Activated effector memory CD4-positive, alpha-beta T cell treated with anti-CD3 and anti-CD28 coated beads, Interleukin-2, amount 50 U/mL, for 16 hours (primary cell): ENCODE measurements at places on chromosomes 7 and 10.

DNA sequence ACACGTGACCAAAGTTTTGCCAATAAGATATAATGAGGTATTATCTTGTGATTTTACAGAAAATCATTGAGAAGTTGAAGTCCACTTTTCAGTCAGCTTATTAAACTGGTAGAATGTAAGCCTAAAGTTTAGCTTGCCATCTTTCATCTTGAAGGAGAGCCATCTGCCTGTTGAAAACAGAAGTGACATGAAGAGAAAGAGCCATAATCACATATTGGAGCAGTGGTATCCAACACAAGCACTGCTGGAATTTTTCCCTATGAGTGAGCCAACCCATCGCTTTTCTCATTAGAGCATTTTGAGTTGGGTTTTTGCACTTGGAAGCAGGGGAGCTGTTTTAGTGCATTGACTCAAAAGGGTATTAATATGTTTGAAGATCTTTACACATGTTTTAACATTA is 117.6 kb upstream of the FERD3L start:
- no peak for DNase-seq

DNA sequence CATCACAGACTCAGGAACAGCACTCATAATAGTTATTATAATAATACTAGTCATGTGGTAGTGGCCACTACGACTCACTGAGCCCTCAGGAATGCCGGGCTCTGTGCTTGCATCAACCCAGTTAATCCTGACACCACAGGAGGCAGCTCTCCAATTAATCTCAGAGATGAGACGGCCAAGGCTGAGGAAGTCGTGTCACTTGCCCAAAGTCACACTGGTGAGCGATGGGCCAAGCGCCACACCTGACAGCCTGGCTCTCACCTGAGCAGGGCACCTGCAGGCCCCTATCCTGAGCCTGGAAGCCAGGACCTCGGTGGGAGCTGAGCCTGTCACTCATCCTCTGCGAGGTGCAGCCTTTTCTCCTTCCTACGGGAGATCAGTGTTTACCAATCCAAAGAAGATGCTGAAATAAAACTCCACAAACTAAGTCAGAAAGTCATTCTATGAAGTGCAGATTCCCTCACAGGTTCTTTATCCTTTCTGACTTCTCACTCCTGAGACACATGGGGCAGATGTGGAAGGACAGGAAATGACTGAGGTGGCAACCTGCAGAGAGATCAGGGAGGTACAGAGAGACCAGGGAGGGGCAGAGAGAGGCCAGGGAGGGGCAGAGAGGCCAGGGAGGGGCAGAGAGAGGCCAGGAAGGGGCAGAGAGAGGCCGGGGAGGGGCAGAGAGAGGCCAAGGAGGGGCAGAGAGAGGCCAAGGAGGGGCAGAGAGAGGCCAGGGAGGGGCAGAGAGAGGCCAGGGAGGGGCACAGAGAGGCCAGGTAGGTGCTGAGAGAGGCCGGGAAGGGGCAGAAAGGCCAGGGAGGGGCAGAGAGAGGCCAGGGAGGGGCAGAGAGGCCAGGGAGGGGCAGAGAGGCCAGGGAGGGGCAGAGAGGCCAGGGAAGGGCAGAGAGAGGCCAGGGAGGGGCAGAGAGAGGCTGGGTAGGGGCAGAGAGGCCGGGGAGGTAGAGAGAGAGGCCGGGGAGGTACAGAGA is 38.5 kb downstream of the VIPR2 start:
- peak; percentile 49 for DNase-seq

DNA sequence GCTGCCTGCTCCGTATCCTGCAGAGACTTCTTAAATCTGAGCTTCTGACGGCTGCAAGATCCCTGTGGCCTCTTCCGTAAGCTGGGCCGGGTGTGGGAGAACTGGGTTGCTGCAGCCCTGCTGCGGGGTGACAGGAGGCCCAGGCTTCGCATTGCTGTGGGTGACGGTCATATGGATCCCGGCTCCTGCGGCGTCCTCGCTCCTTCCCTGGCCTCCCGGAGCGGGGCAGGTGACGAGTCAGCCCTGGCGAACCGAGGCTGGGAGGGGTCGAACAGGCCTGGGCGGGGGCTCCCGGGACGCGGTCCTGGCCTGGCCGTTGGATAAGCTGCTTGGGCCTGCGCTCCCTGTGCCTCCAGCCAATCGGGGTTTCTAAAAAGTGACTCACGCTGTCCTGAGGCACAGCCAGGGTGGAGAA is 7.8 kb upstream of the UBE2D1 start:
- DNase-seq = no peak

- DNase-seq = no peak
Observed at GRCh38 chr7:84277628-84278224, 83.1 kb upstream of the SEMA3A start.

GRCh38 chr7:157125376-157126223 is 13.1 kb upstream of the UBE3C start:
- DNase-seq = no peak
